ENCODE measurements at places on chromosomes 16 and 17.
A peak's percentile ranks its signal among the peaks of the same experiment; 100 is the strongest.

- no peaks in the 10 kb centered on the region for H3K4me1 ChIP-seq
- no peak overlapping the region for H3K27ac ChIP-seq
- H3K27me3 ChIP-seq: peaks cover 5% of the 10 kb centered on the region
- H3K36me3 ChIP-seq: no peaks in the 10 kb centered on the region
These were observed 36.0 kb upstream of the SLC47A1 start for GRCh38 chr17:19497624-19498023.

- no peak overlapping the region for H3K4me3 ChIP-seq
- DNase-seq: no peak
- H3K4me1 ChIP-seq: no peaks in the 10 kb centered on the region
- no peaks in the 10 kb centered on the region for H3K27me3 ChIP-seq
- H3K27ac ChIP-seq: no peak overlapping the region
These were observed 82.1 kb downstream of the OR1D5 start for GRCh38 chr17:2981325-2981724.

GRCh38 chr16:9097266-9098219 lies 6.1 kb downstream of the HAPSTR1 start:
- peaks cover 72% of the 10 kb centered on the region for H3K4me1 ChIP-seq
- H3K36me3 ChIP-seq: peaks cover 23% of the 10 kb centered on the region
- no peak for DNase-seq
- H3K27me3 ChIP-seq: no peaks in the 10 kb centered on the region

- no peaks in the 10 kb centered on the region for H3K27me3 ChIP-seq
- H3K4me3 ChIP-seq: no peak overlapping the region
- H3K36me3 ChIP-seq: peaks cover 2% of the 10 kb centered on the region
- no peak for DNase-seq
- no peak overlapping the region for H3K27ac ChIP-seq
These were observed 62.7 kb downstream of the TEX2 start for GRCh38 chr17:64200080-64201032.

DNA sequence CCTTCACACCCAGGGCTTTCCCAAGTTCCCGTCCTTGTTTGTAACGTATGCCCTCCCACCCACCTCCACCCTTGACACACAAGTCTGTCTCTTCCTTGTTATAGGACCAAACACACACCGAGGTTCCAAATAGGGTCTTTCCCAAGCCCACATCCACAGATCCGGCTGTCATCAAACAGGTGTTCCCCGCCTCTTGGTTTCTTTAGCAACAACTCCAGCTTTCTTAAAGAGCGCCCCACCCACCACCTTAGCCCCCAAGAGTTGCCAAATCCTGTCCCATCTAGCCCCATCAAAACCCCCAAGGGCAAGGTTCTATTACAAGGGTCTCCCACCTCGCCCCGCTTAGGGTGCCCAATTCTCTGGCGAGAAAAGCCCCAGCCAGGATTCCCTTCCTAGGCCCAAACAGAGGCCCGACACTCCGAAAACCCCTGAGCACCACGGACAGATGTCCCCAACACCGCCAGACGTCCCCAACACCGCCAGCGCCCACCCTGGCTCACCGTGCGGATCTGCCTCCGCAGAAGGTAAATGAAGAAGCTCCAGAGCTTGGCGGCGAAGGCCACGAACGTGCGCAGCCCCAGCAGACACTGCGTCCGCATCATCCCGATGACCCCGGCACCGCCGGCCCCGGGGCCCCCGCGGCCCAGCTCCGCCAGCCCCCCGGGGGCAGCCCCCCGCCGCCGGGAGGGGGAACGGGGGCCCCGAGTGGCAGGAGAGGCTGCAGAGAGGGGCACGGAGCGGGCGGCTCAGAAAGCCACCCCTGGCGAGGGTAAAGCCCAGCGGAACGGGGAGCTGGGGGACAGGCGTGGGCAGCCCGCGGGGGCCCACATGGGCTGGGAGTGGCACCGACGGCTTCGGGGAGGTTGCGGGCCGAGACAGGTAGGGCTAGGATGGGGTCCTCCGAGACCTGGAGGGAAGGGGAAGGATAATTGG lies 573 bp downstream of the CTDNEP1 start:
- H3K27ac ChIP-seq: peak overlapping the region; percentile 85
- peaks cover 33% of the 10 kb centered on the region for H3K4me1 ChIP-seq
- H3K4me3 ChIP-seq: peak overlapping the region; percentile 94
- peaks cover 9% of the 10 kb centered on the region for H3K36me3 ChIP-seq
- peak; percentile 82 for DNase-seq

- H3K4me3 ChIP-seq: no peak overlapping the region
- H3K27me3 ChIP-seq: no peaks in the 10 kb centered on the region
- H3K36me3 ChIP-seq: no peaks in the 10 kb centered on the region
- H3K4me1 ChIP-seq: peaks cover 33% of the 10 kb centered on the region
- no peak overlapping the region for H3K27ac ChIP-seq
- no peak for DNase-seq
These were observed 1.9 kb upstream of the CBFB start for GRCh38 chr16:67027046-67027445.

GRCh38 chr16:80027007-80027965 lies 426.7 kb upstream of the MAF start:
- H3K4me3 ChIP-seq: no peak overlapping the region
- DNase-seq: peak; percentile 90
- H3K36me3 ChIP-seq: no peaks in the 10 kb centered on the region

All from common myeloid progenitor, CD34-positive (primary cell).